ENCODE measurements at places on chromosomes 13 and 19. TPM values are rescaled to one million over a fixed set of nuclear protein-coding genes. Genes with fewer than 3 reads are reported as not detected.

DNA sequence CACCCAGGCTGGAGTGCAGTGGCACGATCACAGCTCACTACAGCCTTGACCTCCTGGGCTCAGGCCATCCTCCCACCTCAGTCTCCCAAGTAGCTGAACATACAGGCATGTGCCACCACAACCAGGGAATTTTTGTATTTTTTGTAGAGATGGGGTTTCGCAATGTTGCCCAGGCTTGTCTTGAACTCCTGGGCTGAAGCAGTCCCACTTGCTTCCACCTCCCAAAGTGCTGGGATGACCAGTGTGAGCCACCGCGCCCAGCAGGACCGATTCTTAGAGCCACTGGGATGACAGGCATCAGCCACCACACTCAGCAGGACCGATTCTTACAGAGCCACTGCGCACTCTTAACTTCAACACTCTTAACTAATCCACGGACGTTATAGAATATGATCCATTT lies 54.9 kb upstream of the RANBP3 start:
- DNase-seq: peak; percentile 48

GRCh38 chr13:26186995-26187394 lies 35.1 kb downstream of the RNF6 start:
- no peak for DNase-seq

DNA sequence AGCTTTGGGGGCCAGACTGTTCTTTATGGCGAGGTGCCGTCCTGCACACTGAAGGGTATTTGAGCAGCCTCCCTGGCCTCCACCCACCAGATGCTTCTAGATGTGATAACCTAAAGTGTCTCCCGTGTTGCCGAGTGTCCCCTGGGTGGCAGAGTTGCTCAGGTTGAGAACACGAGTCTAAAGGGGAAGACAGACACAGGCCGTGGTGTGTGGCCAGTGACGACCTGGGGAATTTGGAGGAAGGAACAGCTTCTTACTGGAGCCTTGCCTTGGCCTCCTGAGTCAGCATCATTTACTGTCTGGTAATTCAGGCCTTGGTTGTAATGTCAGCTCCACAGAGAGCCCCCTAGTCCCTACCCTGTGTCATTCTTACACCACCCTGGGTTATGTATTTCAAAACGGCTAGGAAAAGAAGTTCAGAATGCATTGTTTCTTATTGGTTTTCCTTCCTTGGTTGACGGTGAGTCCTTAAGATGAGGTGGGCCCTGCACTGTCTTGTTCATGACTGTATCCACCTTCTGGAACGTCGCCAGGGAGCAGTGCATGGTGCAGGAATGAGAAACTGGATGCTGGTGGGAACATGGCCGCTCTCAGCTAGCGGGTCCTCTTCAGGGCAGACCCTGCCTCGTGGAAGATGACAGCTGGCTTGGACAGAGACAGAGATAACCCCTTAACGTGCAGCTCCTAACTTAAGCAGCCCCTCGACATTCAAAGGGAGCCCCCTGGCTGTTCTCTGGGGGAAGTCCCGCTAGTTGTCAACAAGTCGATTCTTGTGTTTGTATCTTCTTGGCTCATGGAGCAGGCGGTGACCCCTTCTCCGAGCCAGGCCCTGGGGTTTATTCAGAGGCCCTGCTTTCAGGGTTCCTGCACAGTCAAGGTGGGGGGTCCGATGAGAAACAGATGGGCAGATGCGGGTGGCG lies 7.2 kb downstream of the SIN3B start:
- no peak for DNase-seq

GRCh38 chr19:41261474-41262190 lies 2.5 kb upstream of the HNRNPUL1 start:
- DNase-seq: no peak

- no peak for DNase-seq
These were observed 16.1 kb upstream of the STRN4 start for GRCh38 chr19:46762245-46762890.

DNA sequence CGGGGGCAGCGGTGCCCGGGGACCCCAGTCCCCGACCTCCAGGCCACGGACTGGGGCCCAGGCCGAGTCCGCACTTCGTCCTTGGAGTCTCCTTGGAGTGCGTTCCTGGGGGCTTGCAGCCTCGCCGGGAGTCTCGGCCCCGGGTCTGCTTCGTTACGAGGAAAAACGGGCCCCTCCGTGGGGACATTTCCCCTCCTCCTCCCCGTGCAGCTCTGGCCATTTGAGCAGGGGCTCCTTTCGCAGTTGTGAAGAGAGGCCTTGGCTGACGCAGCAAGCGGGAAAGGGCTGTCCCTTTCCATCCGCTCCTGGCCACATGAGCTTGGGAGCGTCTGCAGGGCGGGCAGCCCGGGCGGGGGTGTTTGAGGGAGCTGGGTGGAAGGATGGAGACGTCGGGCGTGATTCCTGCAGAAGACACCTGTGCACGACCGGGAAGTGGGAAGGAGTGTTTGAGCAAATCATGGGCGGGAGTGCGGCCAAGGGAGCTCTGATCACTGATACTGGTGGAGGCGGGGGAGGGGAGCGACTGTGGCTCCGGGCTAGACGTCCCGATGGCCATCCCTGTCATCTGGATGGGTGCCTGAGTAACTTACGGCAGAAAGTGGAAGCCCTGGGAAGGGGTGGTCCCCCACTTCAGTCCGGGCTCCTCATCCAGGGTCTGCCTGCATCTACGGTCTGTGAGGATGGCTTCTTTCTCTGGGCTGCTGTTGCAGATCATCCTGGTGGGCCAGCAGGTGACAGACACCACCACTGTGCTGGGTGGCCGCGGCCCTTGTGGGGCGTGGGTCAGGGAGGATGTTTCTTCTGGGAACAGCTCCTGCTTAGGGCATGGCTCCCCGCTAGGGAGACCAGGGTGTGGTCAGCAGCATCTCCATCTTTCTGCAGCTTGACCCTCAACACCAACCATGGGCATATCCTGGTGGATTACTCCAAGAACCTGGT lies 736 bp downstream of the GPI start:
- DNase-seq: no peak

DNA sequence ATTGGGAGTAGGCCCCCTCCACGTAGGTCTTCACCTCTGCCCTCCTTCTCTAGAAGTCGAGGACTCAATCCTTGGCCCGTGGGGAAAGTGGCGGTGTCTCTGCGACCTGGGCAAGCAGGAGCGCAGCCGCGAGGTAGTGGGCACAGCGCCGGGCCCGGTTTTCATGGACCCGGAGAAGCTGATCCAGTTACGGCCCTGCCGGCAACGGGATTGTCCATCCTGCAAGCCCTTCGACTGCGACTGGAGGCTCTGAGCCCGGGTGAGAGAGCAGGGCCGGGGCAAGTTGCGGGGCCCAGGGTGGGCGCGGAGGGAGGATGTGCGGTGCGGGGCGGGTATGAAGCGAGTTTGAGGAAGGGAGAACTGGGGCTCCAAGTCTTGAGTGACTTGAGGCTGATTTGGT lies 2.2 kb downstream of the THSD8 start:
- no peak for DNase-seq

DNA sequence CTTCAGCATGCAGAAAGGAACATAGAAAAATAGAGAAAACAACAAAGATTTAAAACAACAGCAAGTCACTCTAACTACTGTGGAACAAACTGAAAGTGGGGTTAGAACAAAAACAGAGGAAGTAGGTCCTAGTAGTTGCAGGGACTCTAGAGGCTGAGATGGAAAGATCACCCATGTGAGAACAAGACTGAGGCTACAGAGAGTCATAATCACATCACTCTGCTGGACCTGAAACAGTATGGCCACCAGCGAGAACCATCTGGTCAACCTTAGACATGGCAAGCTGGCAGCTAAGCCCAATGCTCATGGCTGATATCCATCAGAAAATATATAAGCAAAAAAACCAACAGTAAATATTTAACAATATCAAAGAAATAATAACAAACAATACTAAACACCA lies 35.8 kb upstream of the ZNF724 start:
- no peak for DNase-seq

DNA sequence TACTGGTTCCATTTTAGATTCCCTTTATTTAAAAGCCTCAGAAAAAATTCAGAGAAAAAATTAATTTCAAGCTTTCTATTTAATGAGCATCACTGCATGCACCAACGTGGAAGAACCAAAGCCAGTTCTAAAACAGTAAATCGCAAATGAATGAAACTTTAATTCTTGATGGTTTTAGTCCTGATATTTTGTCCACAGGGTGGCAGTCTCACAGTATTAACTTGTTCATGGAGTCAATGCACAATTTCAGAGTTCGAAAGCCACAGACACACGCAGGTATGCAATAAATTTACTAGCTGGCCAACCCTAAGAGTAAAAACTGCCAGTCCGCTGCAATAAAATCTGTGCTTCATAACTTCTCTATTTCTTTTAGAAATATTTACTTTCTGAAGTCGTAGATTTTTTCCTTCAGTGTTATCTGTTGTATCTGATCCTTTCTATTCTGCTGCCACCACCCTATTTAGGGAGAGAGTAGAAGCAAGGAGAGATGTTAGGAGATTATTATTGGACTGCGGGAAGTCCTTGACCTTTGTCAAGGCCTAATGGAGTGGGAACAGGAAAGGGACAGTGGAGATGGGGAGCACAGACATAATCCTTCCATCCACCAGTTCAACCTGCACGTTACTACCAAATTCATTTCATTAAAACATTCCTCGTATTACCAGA lies 7.0 kb upstream of the WBP4 start:
- DNase-seq: no peak

DNA sequence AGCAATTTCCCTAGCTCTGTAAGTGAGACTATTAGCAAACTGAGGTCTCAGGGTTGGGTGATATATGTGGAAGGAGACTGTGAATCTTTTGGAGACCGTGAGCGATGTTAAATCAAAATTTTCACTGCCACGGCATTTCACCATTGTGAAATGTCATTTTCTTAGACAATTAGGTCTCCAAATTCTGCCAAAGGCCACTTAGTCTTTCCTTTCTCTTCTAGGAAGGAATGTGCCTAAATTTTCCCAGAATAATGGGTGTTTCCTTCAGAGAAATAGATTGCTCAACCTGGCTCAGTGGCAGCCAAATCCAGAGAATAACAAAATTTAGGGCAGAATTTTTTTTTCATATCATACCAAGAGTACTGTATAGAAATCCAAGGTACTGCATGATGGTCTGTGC lies 64.5 kb upstream of the SCEL start:
- no peak for DNase-seq

- DNase-seq: no peak
These were observed 213.6 kb downstream of the RGCC start for GRCh38 chr13:41670873-41671443.

GRCh38 chr13:50829896-50830295 lies 13.6 kb downstream of the DLEU7 start:
- DNase-seq: no peak

DNA sequence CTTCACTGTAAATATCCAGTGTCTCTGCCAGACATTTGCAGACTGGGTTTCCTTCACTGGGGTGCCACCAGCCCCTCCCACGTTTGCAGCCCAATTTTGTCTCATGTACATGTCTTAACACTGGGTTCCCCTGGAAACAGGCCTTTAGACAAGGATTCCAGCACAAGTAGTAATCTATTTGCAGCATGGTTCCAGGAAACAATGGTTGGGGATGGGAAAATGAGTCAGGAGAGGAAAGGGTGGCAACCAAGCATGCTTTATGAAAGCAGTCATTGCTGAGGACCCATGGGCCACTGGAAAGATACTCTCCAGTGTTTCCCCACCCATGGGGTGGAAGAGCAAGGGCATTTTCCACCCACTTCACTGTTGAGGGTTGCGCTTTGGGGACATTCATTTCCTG lies 53.6 kb upstream of the FARP1 start:
- no peak for DNase-seq

DNA sequence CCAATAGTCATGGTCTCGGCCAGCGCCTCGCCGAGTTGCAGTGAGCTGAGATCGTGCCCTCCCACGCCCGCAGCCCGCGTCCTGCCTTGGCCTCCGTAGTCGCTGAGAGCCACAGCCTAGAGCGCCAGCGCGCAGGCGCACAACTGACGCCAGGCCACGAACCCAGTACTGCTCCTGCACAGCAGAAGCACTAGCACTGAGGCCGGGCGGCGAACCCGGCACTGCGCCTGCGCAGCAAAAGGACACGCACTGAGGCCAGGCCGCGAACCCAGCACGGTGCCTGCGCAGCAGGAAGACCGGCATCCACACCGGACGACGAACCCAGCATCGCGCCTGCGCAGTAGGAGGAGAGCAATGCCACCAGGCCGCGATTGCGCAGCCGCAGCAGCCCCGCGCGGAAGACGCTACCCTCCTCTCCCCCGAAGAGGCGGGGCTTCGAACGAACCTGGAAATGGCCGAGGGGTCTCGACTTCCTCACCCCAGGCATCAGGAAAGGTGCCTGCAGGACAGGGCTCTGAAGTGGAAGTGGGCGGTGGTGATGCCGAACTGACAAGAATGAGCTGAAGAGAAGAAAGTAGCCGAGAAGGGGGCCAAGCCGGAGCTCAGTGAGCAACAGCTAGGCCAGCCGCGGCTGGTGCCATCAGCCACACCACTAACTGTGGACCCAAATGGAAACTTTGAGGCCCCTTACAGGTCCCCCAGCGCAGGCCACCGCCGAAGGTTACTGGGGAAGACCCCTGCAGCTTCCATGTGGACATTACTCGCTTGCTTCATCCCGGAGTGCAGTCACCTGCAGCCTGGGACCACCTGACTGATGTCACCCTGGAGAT lies 7.5 kb downstream of the F10 start:
- DNase-seq: peak; percentile 65

DNA sequence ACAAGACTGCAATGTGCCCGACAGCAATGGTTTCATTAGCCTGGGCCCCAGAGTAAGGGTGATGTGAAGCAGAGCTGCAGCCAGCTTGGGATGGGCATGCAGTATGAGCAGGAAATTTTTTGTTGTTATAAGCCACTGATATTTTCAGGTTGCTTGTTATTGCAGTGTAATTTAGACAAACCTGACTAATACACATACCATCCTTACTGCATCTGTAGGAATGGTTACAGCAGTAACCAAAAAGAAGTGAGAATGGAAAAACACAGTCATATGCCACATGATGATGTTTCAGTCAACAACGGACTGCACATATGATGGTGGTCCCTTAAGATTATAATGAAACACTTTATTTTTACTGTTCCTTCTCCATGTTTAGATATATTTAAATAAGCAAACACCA lies 8.6 kb upstream of the POMP start:
- no peak for DNase-seq

DNA sequence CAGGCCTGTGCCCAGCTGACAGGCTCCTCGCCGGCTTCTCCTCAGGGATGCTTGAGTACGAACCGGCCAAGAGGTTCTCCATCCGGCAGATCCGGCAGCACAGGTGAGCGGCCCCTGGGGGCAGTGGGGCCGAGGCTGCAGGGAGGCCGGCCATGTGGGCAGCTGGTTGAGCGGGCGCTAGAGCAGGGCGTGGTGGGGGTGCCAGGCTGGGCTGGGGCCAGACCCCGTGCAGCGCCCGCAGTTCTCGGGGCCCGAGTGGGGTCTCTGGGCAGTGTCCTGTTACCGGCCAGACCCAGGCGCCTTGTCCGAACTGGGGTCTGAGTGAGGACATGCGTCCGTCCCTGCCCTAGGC lies 15.9 kb downstream of the CBARP start:
- no peak for DNase-seq

Gene CD79A
- 0.52 TPM for total RNA-seq

Gene OR4F17
- total RNA-seq: not detected

Gene NAPSA
- total RNA-seq: 6.0 TPM

Gene LSM14A
- 123 TPM for total RNA-seq

Gene PLEKHA4
- total RNA-seq: 15.8 TPM

Gene RASGRP4
- total RNA-seq: not detected

Gene PLK5
- 0.24 TPM for total RNA-seq

Gene ZNF550
- total RNA-seq: 15.9 TPM

All from type B pancreatic cell (in vitro differentiated cells).